ENCODE measurements at places on chromosomes 7 and 10. TPM values are rescaled to one million over a fixed set of nuclear protein-coding genes. Genes with fewer than 3 reads are reported as not detected.

The ZNF679 gene
- not detected for total RNA-seq

The NXPH1 gene
- total RNA-seq = not detected

The ASB10 gene
- not detected for total RNA-seq

The RAPGEF5 gene
- 29.8 TPM for total RNA-seq

The UBTD1 gene
- 93.8 TPM for total RNA-seq

The PRLHR gene
- total RNA-seq = not detected

The RBP4 gene
- 5.3 TPM for total RNA-seq

The COMTD1 gene
- 49.3 TPM for total RNA-seq

The NAT16 gene
- not detected for total RNA-seq

The FAM237B gene
- total RNA-seq = not detected

The DLG5 gene
- total RNA-seq = 72.3 TPM

The NPTX2 gene
- 144 TPM for total RNA-seq

The ZNF746 gene
- 40.0 TPM for total RNA-seq

The CCDC201 gene
- total RNA-seq = not detected

The RASSF4 gene
- total RNA-seq = 31.0 TPM

The BHLHA15 gene
- 24.6 TPM for total RNA-seq

The SH2B2 gene
- 22.3 TPM for total RNA-seq

The SPOCK2 gene
- 5.1 TPM for total RNA-seq

The PRXL2A gene
- 101 TPM for total RNA-seq

The ERCC6 gene
- 45.5 TPM for total RNA-seq

The CPED1 gene
- 10.7 TPM for total RNA-seq

The OR13A1 gene
- not detected for total RNA-seq

The CCL24 gene
- not detected for total RNA-seq

The UTF1 gene
- total RNA-seq = 9.2 TPM

The TMEM176A gene
- total RNA-seq = 3.8 TPM

The VWDE gene
- total RNA-seq = 3.2 TPM

The ABCB4 gene
- 0.05 TPM for total RNA-seq

The TRRAP gene
- total RNA-seq = 87.4 TPM

The GOLGA7B gene
- 0.23 TPM for total RNA-seq

The TIMM23B gene
- total RNA-seq = 12.4 TPM

The MCU gene
- total RNA-seq = 24.2 TPM

The CPEB3 gene
- 16.9 TPM for total RNA-seq

The GPER1 gene
- 7.4 TPM for total RNA-seq

The NEUROD6 gene
- not detected for total RNA-seq

The KCTD7 gene
- 61.0 TPM for total RNA-seq
